Epithelial cell of proximal tubule (primary cell): ENCODE measurements at places on chromosomes 5 and 9.

DNA sequence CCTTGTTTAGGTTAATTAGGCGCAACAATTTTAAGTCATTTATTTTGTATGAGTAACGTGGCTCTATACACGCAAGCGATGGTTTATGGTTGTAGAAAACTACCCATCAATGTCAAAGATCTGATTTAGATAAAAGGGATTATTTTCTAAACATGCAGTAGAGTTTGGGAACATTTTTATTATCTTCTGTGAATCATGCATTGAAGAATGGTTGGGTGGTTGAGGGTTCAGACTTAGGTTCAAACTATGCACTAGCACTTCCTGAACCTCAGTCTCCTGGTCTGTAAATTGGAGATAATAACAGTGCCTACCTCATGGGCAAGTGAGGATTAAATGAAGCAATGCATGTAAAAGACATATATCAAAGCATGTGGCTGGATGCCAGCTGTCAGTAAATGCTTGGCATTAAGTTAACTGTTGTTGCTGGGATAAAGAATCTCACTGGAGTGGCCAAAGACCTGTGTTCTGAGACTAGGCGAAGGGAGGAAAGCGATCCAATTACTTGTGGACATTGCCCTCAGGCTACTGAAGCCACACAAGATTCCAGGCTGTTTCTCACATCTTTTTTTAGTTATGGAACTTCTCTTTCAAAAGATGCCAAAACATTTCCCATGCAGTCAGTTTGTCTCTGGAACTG, 1.1 kb upstream of the OTULINL start:
- DNase-seq = no peak

DNA sequence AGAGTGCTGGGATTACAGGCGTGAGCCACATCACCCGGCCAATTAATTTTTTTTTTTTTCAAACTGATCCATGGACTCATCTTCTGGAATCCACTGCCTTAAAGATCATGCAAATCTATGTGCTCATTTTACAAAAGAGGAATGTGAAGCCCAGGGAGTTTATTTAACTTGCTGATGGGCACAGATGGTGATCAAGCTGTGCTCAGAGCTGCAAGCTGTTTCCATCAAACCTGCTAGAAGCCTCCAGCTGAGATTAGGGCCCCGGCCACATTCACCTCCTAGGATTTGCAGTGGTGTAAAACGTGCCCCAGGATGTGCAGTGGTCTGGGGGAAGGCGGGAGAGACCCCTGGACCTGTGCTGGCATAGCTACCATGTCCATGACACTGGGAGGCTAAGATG, 56.1 kb upstream of the TUT7 start:
- no peak for DNase-seq

GRCh38 chr5:164237486-164237885, 732.1 kb downstream of the MAT2B start:
- no peak for DNase-seq

GRCh38 chr5:67773411-67774266, 441.9 kb upstream of the PIK3R1 start:
- DNase-seq = no peak

DNA sequence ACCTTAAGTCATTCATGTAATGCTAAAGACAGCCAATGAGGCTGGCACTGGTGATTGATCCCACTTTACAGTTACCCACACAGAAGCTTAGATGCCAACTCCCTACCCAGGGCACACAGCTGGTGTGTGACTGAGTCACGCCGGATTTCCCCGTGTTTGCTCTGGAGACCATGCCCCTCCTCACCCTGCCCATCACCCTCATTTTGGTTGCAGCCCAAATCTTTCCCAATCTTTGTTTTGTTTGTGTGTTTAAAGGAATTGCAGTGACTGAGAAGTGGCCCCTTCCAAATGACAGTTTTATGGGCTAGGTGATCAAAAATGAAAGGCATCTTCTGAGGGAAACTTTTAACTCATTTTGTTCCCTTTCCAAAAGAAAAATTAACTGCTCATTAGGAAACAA, 10.9 kb downstream of the FBXL7 start:
- DNase-seq = no peak

DNA sequence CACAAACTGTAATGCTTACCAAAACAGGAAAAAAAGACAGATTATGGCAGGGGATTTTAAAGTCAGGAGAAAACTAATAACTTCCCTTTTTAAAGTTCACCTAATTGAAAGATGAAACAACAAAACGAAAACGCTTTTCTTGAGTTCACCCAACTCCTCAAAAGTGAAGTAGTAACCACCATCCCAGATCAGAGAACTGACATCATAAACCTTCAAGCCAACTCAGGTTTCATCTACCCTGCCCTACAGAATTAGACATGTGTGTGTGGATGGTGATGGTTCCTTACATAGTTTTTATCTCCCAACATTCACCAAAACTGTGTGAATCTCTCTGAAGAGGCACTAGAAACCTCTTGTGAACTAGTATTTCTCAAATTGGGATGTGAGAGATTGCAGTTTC, 195.2 kb upstream of the PTGER4 start:
- DNase-seq = no peak

- DNase-seq = no peak
These were observed 275.0 kb downstream of the NR2F1-AS1 start for GRCh38 chr5:93305984-93306383.

DNA sequence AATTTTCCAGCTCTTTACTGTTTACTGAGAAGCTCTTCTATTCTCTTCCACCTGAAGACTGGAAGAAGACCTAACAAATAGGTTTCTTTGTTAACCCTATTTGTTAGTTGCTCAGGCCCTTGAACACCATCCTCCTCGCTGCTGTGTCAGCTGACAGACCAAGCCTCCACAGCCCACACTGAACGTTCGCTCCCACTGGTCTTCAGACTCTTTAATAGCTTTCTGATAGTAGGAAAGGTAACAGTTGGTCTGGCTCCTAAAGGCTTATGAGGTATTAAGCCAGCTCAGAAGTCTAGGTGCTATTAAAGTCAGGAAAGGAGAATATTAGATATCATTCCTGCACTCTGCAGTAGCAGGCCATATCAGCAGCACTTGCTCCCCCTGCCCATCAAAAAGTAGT, 23.3 kb upstream of the F2R start:
- no peak for DNase-seq

DNA sequence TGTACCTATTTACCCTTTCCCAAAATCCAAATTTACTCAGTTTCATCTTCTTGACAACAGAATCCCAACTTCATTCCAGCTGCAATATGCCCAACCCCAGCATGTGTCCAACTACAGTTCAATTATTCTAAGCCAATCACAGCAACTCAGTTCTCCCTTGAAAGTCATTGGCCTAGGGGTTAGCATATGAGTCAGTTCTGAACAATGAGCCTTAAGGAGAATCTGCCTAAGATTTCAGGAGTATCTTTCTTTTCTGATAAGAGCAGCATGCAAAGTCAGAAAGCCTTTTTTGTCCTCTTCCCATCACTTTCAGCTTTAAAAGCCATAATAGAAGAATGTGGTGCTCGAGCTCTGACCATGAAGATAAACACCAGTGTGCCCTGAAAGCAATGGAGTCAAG, 44.4 kb upstream of the RASGRF2 start:
- no peak for DNase-seq
